Stimulated activated CD8-positive, alpha-beta memory T cell treated with anti-CD3 and anti-CD28 coated beads, Interleukin-4, amount 100 ng/mL, for 1 hour (primary cell): ENCODE measurements at places on chromosomes 5 and 9.

DNA sequence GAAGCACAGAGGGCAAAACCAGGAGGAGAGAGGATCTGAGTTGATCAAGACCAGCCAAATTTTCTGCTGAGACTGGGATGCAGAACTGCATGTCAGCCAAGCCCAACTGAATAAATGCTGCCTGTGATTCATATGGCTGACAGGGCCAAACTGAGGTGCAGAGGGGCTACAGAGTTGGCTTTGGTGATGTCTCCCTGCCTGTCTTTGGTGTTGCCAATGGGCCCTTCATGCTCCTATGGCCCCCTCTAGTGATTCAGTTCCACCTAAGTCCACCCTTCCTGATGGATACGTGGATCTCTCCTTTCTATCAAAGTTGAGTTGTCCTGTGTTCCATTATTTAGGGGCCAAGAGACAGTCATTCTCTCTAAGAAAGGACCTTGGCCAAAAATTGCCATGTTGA lies 163.6 kb upstream of the TLE4 start:
- DNase-seq, result no peak

DNA sequence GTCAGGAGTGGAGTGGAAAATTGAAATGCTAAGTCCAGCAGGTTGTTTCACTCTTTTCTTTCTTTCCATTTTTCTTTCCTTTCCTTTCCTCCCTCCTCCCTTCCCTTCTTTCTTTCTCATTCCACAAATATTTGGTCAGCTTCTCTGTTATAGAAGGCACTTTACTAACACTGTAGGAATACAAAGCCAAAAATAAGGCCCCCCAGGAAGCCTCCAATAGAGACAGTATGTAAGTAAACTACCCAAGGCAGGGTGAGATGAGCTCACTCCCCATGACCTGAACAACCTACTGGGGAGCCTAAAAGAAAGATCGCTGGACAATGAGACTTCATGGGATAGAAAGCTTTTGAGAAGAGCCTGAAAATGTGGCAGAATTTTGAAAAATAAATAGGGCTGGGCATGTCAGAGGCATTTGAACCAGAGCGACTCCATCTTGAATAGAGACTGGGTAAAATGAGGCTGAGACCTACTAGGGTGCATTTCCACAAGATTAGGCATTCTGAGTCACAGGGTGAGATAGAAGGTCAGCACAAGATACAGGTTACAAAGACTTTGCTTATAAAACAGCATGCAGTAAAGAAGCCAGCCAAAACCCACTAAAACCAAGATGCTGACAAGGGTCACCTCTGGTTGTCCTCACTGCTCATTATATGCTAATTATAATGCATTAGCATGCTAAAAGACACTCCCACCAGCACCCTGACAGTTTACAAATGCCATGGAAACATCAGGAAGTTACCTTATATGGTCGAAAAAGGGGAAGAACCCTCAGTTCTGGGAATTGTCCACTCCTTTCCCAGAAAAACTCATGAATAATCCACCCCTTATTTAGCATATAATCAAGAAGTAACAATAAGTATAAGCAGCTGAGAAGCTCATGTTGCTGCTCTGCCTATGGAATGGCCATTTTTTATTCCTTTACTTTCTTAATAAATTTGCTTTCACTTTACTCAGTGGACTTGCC lies 158.9 kb upstream of the EGFLAM start:
- no peak for DNase-seq

- no peak for DNase-seq
Observed at GRCh38 chr9:73237140-73237539, 85.5 kb downstream of the ANXA1 start.

DNA sequence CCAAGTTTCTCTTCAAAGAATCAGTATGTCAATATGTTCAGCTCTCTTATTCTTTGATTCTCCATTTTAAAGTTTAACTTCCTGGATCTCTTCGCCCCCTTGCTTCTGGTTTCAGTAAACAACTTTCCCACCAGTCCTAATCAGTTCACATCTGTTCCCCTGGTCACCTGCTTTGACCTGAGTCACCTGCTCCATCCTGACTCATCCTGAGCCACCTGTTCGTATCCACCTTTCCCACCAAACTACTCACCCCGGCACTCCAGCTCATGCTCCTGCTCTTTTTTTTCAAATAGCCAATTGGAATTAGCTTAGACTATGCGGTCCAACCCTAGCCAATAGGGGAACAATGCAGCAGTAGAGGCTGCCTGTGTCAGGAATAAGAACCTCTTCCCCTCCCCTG lies 23.6 kb upstream of the CSF1R start:
- DNase-seq, result no peak

GRCh38 chr5:132275367-132276220 lies 18.1 kb downstream of the PDLIM4 start:
- no peak for DNase-seq

DNA sequence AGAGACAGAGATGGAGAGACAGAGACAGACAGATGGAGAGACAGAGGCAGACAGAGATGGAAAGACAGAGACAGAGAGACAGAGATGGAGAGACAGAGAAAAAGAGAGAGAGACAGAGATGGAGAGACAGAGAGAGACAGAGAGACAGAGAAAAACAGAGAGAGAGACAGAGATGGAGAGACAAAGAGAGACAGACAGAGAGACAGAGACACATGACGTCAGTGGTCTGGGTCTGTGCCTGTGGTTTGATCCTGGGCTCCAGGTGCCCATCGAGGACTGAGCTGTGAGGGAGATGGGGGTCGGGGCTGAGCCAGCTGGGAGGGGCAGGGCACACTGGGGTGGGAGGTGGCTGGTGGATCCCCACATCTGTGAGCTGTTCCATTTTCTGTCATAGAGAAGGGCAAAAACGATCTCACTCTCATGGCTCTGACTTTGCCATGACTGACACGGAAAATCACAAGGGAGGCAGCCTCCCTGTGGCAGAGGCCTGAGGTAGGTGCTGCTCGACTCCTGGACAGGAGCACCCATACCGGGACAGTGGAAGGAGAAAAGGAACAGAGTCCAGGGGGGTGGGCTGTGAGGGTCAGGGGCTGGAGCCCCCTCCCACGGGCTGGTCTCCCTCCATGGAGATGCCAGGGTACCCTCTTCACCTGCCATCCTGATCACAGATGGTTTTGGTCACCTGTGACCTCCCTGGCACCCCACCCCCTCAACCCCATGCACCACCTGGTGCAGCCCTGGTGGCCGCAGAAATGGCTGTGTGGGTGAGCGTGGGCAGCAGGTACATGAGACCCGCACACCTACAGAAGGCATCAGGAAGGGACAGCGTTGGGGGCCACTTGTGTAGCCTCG lies 28.8 kb downstream of the GLT6D1 start:
- no peak for DNase-seq

DNA sequence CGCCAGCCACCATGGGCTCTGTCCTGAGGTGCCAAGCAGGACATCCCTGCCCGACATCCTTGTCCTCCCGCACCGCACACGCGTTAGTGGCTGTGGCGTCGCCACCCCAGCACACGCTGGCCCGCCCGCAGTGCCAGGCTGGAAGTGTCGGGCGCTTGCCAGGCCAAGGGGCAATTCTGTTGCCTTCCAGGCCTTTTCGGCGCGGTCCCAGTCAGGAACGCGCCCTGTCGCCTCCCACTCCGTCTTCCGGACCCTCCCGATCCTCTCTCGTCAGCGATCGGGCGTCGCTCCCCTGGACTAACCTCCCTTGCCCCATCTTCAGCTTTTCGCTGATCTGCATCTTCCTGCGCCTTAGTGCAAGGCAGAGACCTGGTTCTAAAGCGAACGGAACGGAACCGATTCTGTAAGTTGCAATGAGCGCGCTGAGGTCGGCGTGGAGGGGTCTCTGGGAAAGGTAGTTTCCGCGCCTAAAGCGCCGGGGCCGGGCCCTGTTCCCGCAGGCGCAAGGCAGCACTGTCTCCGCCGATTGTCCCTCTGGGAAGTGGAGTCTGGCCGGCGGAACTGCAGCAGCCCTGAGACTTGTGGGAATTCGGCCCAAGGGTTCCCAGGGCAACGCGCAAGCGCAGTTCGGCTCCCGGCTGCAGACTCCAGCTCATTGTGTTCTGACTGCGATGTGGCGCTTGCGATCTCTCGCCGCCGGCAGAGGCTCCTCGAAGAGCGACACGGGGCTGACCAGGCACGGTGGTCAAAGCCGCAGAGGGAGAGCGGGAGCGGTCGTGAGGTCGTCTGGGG lies at the start of gene ZNF454:
Gene ZNF454, plus strand, starts transcription at position 630 of the 792 bp plus-strand sequence. CDS start 1,594 bp downstream, outside the sequence.
- DNase-seq, result no peak

DNA sequence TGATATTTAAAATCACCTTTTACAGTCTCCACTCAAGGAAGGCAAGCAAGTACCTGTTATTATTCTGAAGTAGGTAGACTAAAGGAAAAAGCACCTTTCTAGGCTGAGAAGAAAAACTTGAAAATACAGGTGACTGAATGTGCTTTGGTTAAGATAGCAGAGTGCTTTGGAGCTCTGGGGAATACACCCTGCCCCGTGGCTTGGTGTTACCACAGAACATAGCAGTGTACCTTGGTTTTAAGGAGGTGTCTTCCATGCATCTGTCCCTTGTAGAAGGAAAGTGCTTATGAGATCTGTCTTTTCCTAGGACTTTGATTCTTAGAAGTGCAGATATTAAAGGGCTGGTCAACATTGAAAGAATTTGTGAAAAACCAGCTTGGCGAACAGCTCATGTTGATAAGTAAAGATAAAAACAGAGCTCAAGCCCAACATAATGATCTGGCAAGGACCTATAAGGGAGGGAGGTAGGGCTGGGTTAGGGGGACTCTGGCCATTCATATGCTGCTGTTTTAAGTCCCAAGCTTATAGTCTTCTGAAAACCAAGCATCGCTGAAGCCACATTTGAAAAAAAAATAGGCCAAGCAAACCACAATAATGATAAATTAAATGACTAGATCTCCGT lies 66.8 kb downstream of the ZNF608 start:
- DNase-seq, result no peak

DNA sequence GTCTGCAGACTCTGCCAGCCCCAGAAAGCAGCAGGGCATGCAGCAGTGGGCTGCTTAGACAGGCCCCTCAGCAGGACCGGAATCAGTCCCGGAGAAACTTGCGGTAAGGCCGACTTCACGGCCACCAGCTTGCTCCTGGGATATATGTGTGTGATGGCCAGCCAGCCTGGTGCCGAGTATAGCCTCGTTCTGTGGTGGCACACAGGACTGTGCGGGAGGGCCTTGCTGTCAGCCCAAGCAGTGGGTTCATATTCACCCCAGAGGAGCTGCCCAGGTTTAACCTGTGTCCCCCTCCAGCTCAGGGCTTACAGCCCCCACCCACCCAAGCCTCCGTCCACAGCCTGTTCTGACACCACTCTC lies 112.9 kb downstream of the DAB2IP start:
- no peak for DNase-seq

DNA sequence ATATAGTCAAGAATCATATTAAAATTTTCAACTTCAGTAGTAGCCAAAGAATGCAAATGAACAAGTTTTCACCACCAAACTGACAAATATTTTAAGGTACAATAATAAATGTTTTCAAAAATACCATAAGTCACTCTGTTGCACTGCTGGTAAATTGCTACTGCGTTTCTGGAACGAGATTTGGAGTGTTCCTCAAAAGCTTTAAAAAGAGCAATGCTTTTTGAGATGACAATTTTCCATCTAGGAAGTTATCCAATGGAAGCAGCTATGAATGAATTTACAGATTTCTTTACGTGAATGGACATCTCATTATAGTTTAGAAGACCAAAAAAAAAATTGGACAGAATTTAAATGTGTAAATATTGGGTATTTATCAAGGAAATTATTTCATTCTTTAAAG lies 173.2 kb upstream of the OR13F1 start:
- no peak for DNase-seq

DNA sequence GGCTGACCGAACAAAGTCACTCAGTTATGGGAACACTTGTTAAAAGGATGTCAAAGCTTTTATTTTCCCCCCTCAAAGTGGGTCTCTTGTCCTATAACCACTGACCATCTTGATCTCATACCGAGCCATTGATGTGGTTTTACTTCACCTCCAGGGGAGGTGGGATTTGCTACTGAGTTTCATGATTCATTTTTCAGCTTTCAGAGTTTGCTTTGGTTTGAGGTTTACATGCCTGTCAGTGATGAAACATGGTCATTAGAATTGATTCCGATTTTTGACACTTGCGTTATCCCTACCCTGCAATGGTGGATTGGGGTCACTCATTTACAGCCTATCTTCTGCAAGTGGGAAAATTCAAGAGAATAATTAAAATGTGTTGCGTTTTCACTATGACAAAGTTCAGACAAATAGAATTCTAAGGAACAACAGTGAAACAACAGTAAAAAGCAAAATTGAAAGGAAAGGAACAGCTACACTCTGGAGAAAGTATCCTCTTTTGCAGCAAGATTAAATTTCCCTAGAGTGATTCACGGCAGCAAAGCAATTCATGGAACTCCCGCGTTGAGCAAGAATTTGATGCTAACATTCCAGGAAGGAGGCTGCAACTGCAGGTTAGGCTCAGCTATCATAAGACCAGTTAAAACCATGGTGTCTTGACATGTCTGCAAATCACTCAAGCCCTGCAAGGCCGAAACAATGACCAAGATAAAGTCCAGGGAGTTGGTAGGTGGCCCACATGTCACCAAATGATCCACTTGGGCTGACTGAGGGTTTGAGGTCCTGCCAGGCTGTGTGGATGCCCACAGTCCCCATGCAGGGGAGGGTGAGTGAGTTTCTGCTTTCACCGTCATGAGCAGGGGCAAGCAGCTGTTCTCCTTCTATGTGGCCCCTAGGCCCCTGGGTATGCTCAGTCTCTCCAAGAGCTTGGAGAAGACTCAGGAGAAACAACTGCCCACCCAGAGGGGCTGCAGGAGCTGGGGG lies 9.4 kb downstream of the GADD45G start:
- no peak for DNase-seq

DNA sequence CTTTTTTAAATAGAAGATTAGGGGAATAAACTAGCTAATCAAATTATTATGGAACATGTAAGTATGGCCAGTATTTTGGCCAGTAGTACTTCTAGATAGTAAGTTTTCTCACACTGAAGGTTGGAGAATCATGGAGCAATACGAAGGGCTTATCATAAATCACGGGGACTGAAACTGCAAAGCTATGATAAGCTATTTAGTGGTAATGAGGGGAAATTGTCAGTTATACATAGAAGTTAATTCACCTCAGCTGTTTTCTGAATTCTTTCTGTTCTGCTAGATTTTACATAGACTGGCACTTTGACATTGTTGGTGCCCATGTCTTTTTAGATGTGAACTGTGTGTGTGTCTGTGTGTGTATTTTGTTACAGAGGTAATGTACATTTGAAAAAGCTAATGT lies 34.5 kb upstream of the FAM151B start:
- DNase-seq, result no peak

DNA sequence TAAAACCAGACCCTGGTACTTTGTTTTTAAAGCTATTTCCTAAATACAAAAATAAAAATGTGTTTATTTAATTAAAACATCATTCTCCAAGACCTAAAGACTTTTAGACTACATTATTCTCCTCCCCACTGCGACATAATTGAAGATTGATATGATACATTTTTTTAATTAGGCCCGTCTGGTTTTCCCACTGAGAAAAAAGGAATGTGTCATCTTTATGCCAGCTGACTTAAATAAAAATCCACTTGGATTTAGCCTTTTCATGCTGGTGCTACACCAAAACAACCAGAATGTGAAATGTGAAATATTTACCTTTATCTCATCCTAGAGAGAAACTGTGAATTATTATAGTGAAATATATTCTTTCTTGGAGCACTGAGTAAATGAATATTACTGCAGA lies 155.5 kb upstream of the PPP1R2B start:
- no peak for DNase-seq
